ENCODE measurements at places on chromosomes 5 and 9.
A peak's percentile ranks its signal among the peaks of the same experiment; 100 is the strongest.

DNA sequence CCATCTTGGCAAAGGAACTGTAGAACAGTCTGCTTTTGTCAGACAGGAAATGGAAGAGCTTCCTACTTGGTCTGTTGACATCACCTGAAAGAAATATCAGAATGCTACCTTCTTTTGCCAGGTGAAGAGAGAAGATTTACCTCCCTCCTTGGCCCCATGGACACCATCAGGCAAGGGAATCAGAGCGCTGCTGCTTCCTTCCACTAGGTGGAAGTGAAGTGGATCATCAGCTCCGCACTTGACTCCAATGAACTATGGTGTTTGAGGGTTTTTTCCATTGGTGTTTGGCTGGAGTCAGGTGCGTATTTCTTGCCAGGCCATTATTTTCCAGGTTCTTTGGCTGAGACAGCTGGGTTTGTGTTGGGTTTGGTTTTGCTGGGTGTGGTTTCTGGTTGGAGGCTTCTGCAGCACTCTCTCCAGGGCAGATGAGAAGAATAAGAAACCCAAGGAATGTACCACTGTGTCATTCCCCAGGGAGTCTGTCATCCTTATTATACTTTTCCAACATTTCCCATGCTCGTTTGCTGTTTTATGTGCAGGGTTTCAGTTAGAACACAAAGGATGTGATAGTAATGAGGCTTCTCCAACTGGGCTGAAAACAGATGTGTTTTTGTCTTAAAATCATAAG lies 12.4 kb downstream of the SPATA31E1 start:
- DNase-seq, result no peak

DNA sequence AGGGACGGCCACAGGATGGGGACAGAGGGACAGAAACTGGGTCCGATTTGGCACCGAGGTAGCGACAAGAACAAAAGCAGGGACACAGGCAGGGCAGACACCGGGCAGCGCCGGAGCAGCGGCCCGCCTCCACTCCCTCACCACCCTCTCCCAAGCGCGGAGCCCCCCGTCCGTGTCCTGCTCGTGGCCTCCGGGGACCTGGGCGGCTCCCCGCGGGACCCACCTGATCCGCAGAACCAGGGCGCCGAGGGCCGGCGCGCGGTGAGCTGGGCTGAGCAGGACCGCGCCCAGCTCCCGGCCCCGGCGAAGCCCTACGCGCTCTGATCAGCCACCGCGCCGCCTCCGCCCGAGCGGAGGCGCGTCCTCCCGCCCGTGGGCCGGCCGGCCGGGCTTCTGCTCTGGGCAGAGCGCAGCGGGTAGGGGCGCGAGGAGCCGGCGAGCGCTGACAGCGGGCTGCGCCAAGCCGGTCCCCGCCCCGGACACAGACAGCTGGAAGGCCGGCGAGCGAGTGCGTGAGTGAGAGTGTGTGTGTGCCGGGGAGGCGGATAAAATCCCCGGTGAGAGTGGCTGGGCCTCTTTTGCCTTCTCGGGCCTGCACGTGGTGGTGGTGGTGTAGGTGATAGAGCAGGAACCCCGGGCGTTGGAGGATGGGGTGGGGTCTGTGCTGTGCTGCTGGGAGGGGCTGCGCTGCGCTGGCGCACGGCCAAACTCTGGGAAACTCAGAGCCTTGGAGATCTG lies at the start of gene GGTA1:
Gene GGTA1, minus strand, starts transcription at position 418 of the 738 bp plus-strand sequence. CDS start 31,922 bp downstream, outside the sequence.
- DNase-seq, result peak; percentile 35

- DNase-seq, result no peak
These were observed 28.2 kb downstream of the CETN3 start for GRCh38 chr5:90381213-90381929.

GRCh38 chr5:50574121-50574520 lies 92.3 kb upstream of the PARP8 start:
- no peak for DNase-seq

DNA sequence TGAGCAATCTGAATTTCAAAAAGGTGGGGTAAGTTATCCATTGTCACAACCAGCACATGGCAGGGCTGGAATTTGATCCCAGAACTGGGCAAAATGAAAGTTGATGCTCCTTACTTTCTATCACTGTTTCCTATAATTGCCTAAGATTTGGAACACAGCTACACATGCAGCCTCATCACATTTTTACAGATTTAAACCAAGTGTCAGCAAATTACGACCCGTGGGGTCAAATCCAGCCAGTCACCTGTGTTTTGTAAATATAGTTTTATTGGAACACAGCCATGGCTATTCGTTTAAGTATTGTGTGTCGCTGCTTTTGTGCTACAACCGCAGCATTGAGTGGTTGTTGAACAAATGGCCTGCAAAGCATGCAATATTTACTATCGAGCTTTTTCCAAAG lies 94.3 kb downstream of the SREK1 start:
- no peak for DNase-seq

DNA sequence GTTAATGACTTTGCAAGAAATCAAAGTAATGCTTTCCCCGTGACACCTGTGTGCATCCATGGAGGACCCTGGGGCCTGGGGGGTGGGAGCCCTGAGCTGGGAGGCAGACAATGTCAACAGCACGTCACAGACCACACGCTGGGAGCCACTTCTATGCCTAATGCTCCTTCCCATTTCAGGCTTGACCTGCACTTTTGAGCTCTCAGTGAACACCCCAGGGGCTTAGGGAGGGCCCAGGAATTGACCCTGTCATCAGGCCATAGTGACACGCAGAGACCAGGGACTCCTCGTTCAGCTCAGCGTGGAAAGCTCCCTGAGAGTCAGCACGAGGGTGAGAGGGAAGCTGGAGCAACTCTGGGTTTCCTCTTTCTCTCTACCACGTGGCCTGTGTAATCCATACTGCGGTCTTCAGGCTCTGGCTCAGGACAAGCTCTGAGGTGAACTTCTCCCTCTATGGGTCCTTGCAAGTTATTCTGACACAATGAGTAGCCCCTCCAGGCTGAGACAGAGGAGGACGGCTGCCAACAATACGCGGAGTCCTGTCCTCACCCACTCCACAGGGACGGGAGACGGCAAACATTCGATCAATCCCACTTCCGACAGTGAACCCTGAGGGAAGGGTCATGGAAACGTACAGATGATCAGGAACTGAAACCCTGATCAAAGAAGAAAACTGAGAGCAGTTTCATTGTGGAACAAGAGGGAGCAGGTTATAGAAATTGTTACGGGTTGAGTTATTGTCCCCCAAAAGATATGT lies 130.8 kb upstream of the IRX4 start:
- no peak for DNase-seq

GRCh38 chr9:131995382-131995781 lies 84.3 kb downstream of the MED27 start:
- peak; percentile 39 for DNase-seq

DNA sequence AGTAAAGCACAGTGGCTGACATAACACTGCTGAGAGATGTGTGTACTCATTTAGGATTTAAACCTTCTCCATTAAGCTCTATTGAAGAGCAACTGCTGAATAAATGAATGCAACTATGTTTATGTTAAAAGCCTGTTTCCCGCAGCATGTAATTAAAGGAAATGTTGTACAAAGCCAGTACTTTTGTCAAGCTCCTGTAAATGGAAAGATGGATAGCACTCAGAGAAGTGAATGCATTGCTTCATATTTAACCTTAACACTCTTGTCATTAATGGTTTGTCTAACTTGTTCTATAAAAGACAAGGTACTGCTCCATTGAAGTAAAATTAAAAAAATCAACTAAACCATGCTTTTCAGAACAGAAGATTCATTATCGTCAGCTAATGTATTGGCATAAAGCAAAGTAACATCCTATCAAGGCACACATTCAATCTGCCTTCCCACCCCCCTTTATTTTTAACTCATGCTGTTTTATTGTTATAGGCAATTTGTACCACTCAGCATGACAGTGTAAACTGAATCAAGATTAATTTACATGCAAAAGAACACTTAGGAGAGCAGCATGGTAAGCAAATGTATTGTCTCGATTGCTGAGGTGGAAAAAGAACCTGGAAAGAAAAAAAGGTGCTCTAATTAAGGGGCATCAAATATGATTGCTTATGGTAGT lies 240.9 kb upstream of the TBCA start:
- DNase-seq, result no peak

DNA sequence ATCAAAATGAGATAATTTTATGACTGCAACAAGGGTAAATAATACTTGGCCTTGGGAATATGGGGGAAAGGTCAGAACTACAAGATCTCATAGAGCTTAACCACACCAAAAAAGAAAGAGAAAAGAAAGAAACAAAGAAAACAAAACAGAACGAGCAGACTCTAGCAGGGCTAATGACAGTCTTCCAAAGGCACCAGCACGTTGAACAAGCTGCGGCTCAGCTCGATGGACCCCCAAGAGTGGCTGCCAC lies 689 bp downstream of the AK3 start:
- DNase-seq, result peak; percentile 31

DNA sequence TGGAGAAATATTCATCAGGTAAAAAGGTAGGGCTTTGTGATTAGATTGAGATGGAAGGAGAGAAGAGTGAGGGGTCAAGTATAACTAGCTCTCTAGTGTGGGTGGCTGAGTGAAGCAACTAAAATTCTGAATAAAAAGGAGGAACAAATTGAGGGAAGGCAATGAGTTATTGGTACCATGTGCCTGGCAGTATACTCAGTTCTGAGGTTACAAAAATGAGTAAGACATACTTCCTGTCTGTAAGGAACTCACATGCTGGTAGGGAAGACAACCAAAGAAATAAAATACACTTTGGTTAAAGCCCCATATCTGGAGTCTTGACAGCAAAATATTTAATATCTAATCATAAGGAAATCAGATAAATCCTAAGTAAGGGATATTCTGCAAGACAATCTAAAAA lies 476.8 kb upstream of the C9orf72 start:
- no peak for DNase-seq

DNA sequence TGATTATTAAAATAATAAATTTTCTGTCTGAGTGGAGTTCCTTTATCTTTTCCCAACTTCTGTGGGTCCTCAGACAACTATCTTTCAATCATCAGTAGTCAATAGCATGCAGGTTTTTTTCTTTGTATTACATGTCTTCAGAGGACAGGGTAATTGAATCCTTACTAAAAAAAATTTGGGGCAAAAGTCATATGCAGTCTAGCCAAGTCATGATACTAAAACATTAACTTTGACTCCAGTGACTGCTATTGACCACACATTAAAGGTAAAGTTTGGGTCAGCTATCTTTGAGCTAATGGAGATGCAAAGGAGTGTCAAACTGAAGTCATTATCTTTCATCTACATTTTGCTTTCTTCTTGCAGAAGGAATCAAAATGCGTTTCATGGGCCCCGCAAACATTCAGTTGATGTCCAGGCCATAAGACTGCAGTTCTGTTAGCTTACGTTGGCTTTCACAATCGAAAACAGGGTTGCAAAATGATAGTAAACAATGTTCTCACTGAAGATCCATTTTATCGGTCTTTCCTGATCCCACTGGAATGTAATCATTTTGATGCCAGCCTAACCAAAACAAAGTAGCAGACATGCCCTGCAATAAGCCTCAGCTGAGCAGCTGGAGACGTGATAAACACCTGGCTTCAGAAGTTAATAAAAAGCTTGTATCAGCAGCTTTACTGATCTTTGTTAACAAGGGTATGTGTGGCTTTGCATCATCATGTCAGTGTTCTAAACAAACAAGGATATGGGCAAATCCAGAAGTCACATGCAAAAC lies 186.1 kb upstream of the PRLR start:
- DNase-seq, result peak; percentile 68

- no peak for DNase-seq
These were observed 30.1 kb upstream of the NCS1 start for GRCh38 chr9:130142056-130142455.

DNA sequence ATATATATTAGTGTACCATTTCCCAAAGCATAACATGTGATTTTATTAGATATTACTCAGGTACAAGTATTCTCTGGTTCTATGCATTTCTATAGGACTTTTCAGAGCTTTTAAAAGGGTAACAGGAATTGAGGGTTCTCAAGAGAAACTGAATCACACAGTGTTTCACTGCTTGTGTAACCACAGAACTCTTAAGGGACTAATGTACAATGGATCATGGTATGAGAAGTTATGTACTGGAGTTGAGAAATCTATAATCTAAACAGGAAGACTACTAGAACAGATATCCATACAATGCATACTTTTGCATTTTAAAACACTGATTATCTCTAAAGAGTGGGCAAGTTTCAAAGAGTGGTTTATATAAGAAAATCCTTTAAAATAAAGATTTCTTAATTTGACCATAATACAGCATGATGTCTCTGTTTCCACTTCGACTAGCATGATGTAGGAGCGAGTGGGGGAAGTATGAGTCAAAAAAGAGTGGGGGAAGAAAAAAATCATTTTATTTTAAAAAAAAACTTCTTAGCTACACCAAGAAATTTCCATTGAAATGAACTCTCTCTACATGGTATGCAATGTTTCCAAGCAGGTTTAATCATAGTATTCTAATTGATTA lies 183.5 kb downstream of the RFX3 start:
- peak; percentile 78 for DNase-seq
